ENCODE measurements at places on chromosomes 16 and 17. TPM values are rescaled to one million over a fixed set of nuclear protein-coding genes. Genes with fewer than 3 reads are reported as not detected.

DNA sequence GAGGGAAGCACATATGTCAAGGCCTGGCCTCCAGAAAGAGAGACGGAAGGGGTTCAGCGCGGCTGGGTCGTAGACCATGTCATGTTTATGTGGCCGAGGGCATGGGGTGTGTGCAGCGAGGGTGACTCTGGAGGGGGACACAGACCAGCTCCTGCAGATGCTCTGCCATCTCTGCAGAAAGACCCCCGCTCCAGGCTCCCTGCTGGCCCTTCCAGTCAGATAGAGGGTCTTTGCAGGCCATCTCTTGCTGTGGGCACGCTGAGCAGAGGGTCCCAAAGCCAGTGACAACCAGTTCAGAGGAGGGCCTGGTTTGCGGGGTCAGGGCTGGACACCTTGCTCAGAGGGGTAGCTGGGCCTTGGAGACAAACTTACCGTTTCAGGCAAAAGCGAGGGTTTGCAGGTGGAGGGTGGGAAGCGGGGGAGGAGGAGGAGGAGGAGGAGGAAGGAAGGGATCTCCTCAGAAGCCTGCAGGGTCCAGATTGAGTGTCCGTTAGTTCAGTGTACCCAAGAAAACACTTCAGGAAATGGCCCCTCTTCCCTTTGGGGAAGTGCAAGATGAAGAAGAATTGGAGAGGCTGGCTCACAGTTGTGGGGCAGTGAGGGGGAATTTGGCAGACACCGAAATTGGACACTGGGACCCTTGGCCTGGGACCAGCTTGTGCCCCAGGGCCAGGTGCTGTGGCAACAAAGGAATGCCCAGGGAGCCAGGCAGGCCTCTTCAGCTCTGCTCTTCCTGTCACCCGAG lies 102.8 kb downstream of the CMIP start:
- no peak overlapping the region for H3K27ac ChIP-seq
- H3K27me3 ChIP-seq: no peaks in the 10 kb centered on the region
- no peaks in the 10 kb centered on the region for H3K36me3 ChIP-seq
- no peak overlapping the region for H3K4me3 ChIP-seq

DNA sequence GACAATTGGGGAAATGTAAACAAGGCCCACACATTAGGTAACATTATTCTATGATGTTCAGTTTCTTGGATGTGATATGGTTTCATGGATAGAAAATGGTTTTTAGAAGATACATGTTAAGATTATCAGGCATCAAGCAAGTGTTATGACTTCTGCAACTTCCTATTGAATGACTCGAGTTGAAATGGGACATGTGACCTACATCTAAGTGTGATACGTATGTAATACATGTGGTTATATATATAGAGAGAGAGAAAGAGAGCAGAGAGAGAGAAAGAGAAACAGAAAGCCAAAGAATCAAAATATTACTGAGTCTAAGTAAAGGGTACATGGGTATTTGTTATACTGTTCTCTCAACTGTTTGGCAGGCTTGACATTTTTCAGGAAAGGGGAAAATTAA lies 1.7 kb downstream of the TMEM170A start:
- peak overlapping the region; percentile 86 for H3K4me3 ChIP-seq
- H3K27ac ChIP-seq: no peak overlapping the region
- no peak for DNase-seq
- H3K27me3 ChIP-seq: no peaks in the 10 kb centered on the region
- peaks cover 15% of the 10 kb centered on the region for H3K4me1 ChIP-seq

DNA sequence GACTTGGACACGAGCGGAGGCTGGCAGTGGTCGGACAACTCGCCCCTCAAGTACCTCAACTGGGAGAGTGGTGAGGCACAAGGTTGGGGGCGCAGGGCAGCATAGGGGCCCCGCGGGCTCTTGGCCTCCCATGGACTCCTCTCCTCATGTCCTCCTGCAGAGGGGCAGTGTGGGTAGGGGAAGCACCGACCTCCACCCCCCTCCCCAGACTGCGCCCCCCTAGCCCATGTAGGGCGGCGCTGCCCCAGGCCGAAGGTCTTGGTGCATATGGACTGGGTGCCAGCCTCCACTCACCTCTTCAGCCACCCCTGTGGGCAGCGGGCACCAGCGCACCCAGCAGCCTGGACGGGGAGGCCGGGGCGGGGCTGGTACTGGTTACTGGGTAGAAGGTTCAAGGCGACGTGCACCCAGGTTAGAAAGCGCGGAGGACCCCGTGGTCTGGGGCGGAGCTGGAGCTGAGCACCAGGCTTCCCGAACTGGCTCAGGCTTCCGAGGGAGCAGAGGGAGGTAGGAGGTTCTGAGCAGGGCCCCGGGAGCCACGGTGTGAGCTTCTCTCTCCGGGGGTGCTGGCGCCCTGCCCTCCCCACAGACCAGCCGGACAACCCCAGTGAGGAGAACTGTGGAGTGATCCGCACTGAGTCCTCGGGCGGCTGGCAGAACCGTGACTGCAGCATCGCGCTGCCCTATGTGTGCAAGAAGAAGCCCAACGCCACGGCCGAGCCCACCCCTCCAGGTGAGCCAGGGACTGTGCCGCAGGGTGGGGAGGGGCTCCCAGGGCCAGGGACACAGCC lies 39.5 kb downstream of the MRC2 start:
- DNase-seq: no peak
- H3K4me1 ChIP-seq: no peaks in the 10 kb centered on the region
- no peaks in the 10 kb centered on the region for H3K36me3 ChIP-seq
- no peak overlapping the region for H3K27ac ChIP-seq
- no peaks in the 10 kb centered on the region for H3K27me3 ChIP-seq

- no peak overlapping the region for H3K27ac ChIP-seq
- no peaks in the 10 kb centered on the region for H3K4me1 ChIP-seq
- H3K36me3 ChIP-seq: no peaks in the 10 kb centered on the region
- no peak overlapping the region for H3K4me3 ChIP-seq
These were observed 75.0 kb downstream of the RAP1GAP2 start for GRCh38 chr17:2871205-2871604.

DNA sequence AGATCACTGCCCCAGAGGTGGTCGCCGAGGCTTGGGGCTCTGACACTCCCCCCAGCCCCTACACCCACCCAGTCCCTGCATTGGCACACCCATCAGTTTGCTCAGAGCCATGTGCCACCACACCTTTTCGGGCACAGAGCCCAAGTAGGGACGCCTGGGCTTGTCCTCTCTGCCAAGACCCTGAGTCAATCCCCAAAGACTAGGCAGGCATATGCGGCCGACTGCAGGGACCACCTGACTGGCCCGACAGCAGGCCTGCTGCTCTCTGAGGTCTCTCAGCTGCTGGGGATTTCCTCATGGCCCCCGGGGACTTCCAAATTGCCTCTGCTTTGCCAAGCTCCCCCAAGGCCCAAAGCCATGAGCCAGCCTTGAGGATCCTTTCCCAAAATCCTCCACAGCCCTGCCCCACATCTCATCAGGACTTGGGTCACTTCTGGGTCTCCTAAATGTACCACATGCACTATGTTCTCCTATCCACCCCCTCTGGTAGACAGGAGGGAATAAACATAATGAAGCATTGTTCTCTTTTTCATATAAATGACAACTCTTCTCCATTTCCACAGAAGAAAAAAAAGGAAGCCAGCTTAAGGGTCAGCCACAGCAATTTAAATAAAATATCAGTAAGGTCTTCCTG lies 30.6 kb downstream of the MYO18A start:
- peak; percentile 69 for DNase-seq
- H3K27ac ChIP-seq: peak overlapping the region; percentile 80
- no peaks in the 10 kb centered on the region for H3K36me3 ChIP-seq
- peaks cover 32% of the 10 kb centered on the region for H3K4me1 ChIP-seq
- peak overlapping the region; percentile 66 for H3K4me3 ChIP-seq
- H3K27me3 ChIP-seq: no peaks in the 10 kb centered on the region

The TBC1D3K gene
- total RNA-seq: not detected

GRCh38 chr16:67021321-67021720 lies 7.6 kb upstream of the CBFB start:
- no peak overlapping the region for H3K4me3 ChIP-seq
- no peak overlapping the region for H3K27ac ChIP-seq
- no peaks in the 10 kb centered on the region for H3K36me3 ChIP-seq
- no peak for DNase-seq
- no peaks in the 10 kb centered on the region for H3K4me1 ChIP-seq

The MAFG gene
- total RNA-seq: 61.4 TPM

The CCL8 gene
- 0.42 TPM for total RNA-seq

GRCh38 chr16:85832570-85833218 lies 33.2 kb downstream of the COX4I1 start:
- no peak overlapping the region for H3K27ac ChIP-seq
- H3K4me3 ChIP-seq: no peak overlapping the region
- H3K36me3 ChIP-seq: no peaks in the 10 kb centered on the region
- DNase-seq: no peak

The EFCAB5 gene
- not detected for total RNA-seq

DNA sequence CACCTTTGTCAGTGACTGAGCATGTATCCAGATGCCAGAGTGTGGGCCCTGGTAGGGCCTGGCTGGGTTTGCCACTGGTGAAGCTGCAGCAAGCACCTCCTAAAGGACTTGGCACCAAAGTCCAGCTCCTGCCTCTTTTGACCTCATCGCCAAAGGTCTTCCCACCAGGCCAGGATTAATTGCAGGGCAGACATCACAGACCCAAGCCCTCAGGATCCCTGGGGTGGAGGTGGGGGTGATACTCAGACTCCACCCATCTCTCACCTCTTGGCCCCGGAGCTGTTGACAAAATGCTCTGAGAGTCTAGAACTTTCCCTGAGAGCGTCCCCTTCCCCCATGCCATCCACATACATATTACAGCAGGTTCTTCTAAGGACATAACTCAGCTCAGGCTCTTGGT lies 4.6 kb downstream of the WNT3 start:
- no peak overlapping the region for H3K4me3 ChIP-seq
- peaks cover 32% of the 10 kb centered on the region for H3K27me3 ChIP-seq
- no peak for DNase-seq
- H3K27ac ChIP-seq: no peak overlapping the region
- H3K36me3 ChIP-seq: no peaks in the 10 kb centered on the region
- H3K4me1 ChIP-seq: peaks cover 7% of the 10 kb centered on the region

GRCh38 chr17:5405400-5405799 lies 14.1 kb downstream of the NUP88 start:
- peaks cover 9% of the 10 kb centered on the region for H3K4me1 ChIP-seq
- peaks cover 100% of the 10 kb centered on the region for H3K36me3 ChIP-seq
- DNase-seq: no peak
- H3K27ac ChIP-seq: no peak overlapping the region
- H3K27me3 ChIP-seq: no peaks in the 10 kb centered on the region

DNA sequence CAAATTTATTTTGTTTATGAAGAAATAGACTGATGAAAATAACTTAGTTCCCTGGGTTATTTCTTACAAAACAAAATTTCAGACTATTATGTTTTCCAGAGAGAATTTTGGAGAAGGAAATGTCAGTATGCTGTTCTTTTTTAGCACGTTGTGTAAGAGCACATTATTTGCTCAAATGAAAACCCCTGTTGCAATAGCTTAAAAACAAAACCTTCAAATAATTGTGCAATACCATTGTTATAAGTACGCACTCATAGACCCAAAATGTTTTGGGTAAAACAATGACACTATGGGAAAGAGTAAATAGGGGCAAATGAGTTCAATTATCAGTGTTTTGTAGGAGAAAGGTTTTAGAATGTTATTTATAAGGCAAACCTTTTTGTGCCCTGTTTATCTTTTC lies 18.2 kb downstream of the VMP1 start:
- no peak for DNase-seq
- peaks cover 29% of the 10 kb centered on the region for H3K4me1 ChIP-seq
- no peaks in the 10 kb centered on the region for H3K27me3 ChIP-seq
- no peak overlapping the region for H3K4me3 ChIP-seq
- peak overlapping the region; percentile 48 for H3K27ac ChIP-seq

- no peak for DNase-seq
- no peaks in the 10 kb centered on the region for H3K27me3 ChIP-seq
- H3K27ac ChIP-seq: no peak overlapping the region
- no peaks in the 10 kb centered on the region for H3K36me3 ChIP-seq
These were observed 33.3 kb downstream of the TRIM25 start for GRCh38 chr17:56880571-56880970.

DNA sequence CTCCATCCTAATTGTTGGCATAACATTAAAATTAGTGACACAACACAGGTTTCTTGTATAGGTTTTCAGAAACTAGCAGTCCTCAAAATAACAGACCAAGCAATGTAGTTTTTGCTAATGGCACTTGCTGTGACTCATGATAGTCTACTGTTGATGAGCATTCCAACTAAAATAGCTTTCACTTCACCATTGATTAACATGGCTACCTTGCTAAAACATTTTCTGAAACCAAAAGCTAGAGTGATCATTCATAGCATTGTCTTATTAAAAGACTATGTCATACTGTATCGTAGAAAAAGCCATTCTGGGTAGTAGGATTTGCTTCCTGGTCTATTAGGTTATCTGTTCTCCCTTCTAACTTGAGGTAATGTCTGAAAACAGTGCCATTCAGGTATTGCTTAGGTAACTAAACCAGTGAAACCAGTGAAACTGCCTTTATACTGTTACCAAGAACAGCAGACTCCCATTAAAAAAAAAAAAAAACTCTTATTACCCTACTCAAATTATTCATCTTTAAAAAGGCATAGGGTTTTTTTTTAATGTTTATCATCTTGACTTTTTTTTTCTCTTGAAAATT lies 2.5 kb upstream of the CLTC start:
- H3K36me3 ChIP-seq: peaks cover 3% of the 10 kb centered on the region
- H3K4me1 ChIP-seq: peaks cover 18% of the 10 kb centered on the region
- H3K27me3 ChIP-seq: no peaks in the 10 kb centered on the region
- peak overlapping the region; percentile 98 for H3K27ac ChIP-seq
- peak overlapping the region; percentile 85 for H3K4me3 ChIP-seq

The CCL7 gene
- 0.28 TPM for total RNA-seq

The CASKIN1 gene
- total RNA-seq: 0.63 TPM

- no peak overlapping the region for H3K4me3 ChIP-seq
- DNase-seq: no peak
- H3K27me3 ChIP-seq: no peaks in the 10 kb centered on the region
- H3K36me3 ChIP-seq: peaks cover 93% of the 10 kb centered on the region
These were observed 134.2 kb downstream of the ABCC1 start for GRCh38 chr16:16083421-16084156.

DNA sequence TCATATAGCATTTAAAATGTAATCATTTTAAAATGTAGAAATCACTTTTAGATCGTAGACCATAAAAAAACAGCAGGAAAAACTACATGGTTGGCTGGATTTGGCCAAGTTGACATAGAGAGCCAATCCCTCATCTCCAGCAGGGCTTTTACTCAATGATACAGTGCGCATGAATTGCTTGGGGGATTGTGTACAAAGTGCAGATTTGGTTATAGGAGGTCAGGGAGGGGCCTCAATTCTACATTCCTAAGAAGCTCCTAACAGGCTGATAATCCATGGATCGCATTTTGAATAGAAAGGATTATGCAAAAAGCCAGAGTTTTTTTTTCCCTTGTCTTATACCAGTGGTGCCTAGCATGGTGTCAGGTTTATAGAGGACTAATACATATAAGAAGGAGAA lies 445.1 kb downstream of the MAF start:
- H3K4me3 ChIP-seq: no peak overlapping the region
- no peak overlapping the region for H3K27ac ChIP-seq
- no peaks in the 10 kb centered on the region for H3K36me3 ChIP-seq
- no peaks in the 10 kb centered on the region for H3K4me1 ChIP-seq
- H3K27me3 ChIP-seq: no peaks in the 10 kb centered on the region

All from psoas muscle (tissue), 8 donors.